Smooth muscle cell of bladder (primary cell): ENCODE measurements at places on chromosomes 5 and 9. TPM values are rescaled to one million over a fixed set of nuclear protein-coding genes. Genes with fewer than 3 reads are reported as not detected.

The PRUNE2 gene
- 9.2 and 15.1 TPM in 2 replicates for total RNA-seq

The TMEM174 gene
- total RNA-seq, result not detected in 2 replicates

The ORM2 gene
- not detected in 2 replicates for total RNA-seq

The PJA2 gene
- total RNA-seq, result 71.1 and 86.7 TPM in 2 replicates

The CA9 gene
- 2.0 and 16.1 TPM in 2 replicates for total RNA-seq

The RORB gene
- total RNA-seq, result 0.71 and 0.92 TPM in 2 replicates

The SPOCK1 gene
- total RNA-seq, result 302 and 700 TPM in 2 replicates

The GOLM1 gene
- total RNA-seq, result 56.9 and 81.4 TPM in 2 replicates

The SLC6A18 gene
- total RNA-seq, result not detected in 2 replicates

The SMIM3 gene
- total RNA-seq, result 27.7 and 53.1 TPM in 2 replicates

The DMRT3 gene
- total RNA-seq, result not detected in 2 replicates

The SLC6A7 gene
- total RNA-seq, result not detected in 2 replicates

The CDHR2 gene
- 0.28 TPM in 1 of 2 replicates, not detected in the other for total RNA-seq

The OMD gene
- total RNA-seq, result not detected in 2 replicates

The COL15A1 gene
- total RNA-seq, result 164 and 267 TPM in 2 replicates

The PRR7 gene
- 2.7 and 3.0 TPM in 2 replicates for total RNA-seq

The INSL6 gene
- total RNA-seq, result not detected in 2 replicates

The QRFP gene
- not detected in 2 replicates for total RNA-seq

The SLC25A2 gene
- total RNA-seq, result 0.14 and 0.18 TPM in 2 replicates

The SSNA1 gene
- 60.9 and 66.0 TPM in 2 replicates for total RNA-seq

The GOLGA1 gene
- 9.1 and 10.7 TPM in 2 replicates for total RNA-seq

The TMC1 gene
- 0.18 and 0.43 TPM in 2 replicates for total RNA-seq

The STK32A gene
- 0.71 and 1.3 TPM in 2 replicates for total RNA-seq

The FAM81B gene
- not detected in 2 replicates for total RNA-seq

The IL9 gene
- not detected in 2 replicates for total RNA-seq
